AG09309 (cell line): ENCODE measurements at places on chromosomes 1 and 21.

DNA sequence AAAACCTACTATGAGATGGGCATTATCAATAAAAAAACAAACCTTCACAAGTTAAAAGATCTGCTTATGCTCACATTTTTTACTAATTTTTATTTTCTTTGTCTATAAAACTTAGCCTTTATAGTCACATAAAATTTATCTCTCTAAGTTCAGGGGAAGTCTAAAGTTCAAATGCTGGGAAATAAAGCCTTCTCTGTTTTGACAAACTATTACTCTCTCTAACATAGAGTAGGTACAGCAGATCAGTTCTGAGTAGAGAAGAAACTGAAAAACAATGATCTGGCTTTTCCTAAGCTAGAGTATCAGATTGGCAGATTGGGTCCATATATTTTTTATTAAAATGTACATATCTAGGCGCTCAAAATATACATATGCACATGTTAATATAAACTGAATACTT is 31.2 kb downstream of the C1orf141 start:
- no peak for DNase-seq

DNA sequence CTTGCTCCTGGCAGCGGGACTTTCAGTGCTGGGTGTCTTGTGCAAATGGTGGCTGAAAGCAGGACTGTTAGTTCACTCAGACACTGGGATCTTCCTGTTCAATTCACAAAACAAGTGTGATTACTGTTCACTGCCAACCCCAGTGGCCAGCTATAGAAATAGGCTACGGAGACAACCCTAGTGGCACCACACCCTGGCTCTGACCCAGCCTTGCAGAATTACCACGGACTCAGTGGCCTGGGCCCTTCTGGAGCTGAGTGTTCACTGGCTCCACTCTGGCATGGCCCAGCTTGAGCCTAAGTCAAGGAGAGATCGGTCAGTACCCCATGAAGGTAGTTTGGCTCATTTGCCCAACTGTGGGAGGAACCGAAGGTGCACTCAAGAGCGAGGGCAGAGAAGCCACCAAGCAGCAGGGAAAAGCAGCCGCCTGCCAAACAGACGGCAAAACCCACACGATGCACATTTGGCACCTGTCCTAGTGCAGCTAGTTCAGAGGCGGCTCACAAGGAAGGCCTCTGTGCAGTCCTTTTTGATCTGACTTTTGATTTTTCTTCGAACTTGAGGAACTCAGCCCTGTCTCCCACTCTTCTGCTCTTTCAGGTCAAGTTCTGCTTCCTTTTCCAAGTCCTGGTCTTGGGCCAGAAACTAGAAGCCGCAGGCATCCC is 5.9 kb downstream of the KIAA2013 start:
- no peak for DNase-seq

GRCh38 chr1:66933887-66934700 is 9.3 kb downstream of the MIER1 start:
- DNase-seq: no peak

- DNase-seq: no peak
These were observed 71.9 kb downstream of the PLD5 start for GRCh38 chr1:242452573-242452972.

DNA sequence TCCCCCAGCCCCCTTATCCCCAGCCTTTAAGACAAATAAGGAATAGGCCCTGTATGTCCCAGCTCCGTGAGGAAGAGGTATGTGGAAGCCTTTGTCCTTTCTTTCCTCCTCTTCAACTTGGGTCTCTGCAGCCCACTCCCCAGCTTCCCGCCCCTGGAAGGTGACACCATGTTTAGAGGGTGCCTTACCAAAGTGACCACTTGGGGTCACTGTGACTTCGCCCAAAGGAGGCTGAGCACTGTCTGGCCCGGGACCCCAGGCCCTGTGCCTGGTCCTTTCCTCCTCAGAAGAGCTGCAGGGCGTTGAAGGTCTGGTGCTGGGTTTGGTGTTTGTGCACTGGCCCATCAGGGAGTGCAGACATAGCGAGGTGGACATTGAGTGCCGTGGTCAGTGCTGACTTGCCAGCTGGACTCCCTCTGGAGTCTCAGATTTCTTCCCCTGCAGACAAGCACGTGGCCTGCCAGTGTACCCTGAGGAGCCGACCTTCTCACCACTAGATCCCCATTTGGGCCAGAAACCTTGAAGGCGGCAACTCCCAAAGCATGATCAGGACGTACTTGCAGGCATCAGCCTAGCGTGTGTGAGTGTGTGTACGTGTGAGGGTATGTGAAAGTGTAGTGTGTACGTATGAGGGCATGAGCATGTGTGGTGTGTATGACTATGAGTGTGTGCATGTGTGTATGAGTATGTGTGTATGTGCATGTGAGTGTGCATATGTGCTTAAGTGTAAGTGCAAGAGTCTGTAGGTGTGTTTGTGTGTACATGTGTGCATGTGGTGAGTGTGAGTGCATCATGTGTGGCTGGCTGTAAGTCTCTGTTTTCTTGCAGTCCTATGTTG is 181.4 kb upstream of the KIAA0040 start:
- no peak for DNase-seq

DNA sequence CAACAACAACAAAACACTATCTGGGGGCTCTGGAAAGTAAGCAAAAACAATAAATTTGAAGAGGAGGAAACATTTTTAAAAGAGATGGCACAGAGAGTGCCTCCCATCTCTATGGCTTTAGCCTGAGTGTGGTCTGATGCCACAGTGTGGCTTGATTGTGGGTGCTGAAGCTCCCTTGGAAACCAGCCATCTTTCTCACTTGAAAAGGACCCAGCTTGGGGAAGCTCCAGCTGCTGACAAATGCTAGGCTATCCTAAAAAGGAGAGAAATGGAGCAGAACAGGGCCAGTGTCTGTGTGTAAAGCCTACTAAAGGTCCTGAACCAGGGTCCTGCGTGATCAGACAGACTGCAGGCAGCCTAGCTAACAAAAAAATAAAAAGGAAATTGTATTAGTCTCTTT is 642.0 kb upstream of the PTBP2 start:
- DNase-seq: no peak

- no peak for DNase-seq
These were observed 333.8 kb downstream of the HHAT start for GRCh38 chr1:210662291-210663050.

GRCh38 chr1:45488666-45489377 is 2.1 kb downstream of the TESK2 start:
- DNase-seq: no peak

GRCh38 chr1:38899560-38899959 is 18.2 kb upstream of the GJA9 start:
- no peak for DNase-seq

GRCh38 chr1:25066256-25066655 is 136.2 kb upstream of the RUNX3 start:
- no peak for DNase-seq

- DNase-seq: no peak
These were observed 25.6 kb downstream of the GON4L start for GRCh38 chr1:155831279-155831976.

DNA sequence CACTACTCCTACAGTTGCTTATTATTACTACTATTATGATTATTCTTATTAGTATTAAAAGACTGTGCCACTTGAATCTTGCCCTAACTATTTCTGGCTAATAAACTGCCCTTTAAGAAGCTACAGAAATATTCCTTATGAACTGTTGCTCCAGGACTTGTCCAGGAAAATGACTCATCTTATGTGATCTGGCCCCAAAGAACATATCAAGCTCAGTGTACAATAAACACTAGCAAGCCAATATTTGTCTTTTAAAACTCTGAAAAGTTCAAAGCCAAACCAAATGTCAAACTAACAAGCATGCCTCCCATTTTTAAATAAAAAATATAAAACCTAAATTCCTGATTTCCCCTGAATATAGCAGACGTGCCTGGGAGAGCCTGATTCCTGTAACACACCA is 88.7 kb upstream of the SIM2 start:
- DNase-seq: no peak

- DNase-seq: no peak
These were observed 9.8 kb upstream of the CAMTA1 start for GRCh38 chr1:6775261-6776043.

DNA sequence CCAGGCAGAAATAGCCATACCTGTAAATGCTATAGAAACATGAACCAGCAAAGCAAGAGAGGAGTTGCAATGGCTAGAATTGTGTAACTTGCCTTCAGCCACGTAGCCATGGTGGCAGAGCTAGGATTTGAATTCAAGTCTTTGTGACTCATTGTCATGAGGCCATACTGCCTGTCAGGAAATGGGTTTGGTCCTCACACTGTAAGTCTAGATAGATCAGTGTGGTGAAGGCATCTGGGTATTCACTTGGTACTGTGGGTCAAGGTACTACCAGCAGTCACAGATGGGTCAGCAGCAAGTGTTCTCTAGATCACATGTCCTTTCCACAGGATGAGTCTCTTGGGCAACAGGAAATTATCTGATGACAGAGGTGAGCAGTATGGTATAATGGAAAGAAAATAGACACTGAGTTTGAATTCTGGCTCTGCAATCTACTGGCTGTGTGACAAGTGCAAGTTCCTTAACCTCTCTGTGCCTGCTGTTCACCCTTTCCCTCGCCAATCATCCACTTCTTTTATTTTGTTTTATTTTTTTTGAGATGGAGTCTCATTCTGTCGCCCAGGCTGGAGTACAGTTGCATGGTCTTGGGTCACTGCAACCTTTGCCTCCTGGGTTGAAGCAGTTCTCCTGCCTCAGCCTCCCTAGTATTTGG is 36.9 kb downstream of the FGGY start:
- DNase-seq: no peak

- DNase-seq: peak; percentile 29
These were observed 28.5 kb downstream of the NIBAN1 start for GRCh38 chr1:184945678-184946412.

DNA sequence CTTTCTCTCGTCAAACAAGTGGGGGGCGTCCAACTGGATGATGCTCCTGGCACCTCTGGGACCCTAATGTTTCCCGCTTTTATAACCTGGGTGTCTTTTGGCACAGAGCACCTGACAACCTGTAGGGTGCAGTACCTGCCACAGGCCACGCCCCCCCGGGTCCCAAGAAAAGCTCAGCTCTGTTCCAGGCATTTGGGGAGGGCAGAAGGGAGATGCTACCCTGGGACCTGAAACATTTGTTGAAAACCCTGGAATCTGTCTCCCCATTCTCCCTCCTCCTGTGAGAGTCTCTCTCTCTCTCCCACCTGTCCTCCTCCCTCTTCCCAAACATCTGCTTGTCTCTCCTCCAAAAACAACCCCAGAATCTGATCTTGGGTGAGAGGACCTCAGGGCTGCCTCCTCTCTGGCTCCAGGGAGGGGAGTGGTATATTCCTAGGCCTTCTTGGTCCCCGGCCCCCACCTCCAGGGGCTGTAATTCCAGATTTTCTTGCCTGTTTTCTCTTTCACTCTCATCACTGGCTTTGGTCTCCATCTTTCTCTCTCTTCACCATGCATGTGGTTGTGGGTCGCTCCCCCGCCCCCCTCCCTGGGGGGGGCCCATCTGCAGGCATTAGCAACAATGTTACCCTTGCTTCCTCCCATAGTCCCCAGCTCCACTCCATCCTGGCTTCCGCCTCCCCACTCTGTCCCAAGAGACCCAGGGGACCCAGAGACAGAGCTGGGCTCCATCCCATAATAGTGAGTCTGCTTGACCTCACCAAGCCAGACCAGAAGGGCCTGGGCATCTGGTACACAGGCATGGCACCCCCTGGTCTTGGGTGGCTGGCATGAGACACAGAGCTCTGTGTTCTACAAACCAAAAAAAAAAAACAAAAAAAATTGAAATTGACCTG is 4.1 kb downstream of the AHDC1 start:
- DNase-seq: no peak

GRCh38 chr1:154429118-154429517 is 24.0 kb downstream of the IL6R start:
- no peak for DNase-seq

- no peak for DNase-seq
These were observed 857 bp upstream of the AK5 start for GRCh38 chr1:77280962-77281361.

DNA sequence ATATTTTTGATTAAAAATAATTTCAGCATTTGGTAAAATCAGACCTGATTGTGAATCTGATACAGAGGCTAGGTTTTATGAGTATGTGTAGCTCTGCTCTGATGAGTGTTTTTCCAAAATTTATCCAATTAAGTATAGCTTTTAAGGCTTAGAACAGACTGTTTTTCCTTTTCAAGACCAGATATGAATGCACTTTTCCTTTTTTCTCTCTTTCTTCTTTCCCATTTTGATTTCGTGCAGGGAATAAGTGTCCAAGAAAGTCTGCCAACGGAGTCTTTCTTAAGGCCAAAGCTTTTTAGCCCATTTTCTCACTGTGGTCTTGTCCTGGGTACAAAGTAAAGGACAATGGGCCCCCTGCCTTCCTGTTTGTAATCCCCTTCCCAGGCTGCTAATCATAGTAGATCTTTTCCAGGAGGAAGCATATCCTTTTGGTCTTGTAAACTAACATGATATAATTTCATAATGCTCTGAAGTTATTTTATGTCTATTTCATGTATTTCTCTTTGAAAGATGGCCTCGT is 2.9 kb downstream of the KIF1B start:
- DNase-seq: no peak

GRCh38 chr1:33057095-33057494 is 20.4 kb upstream of the AK2 start:
- no peak for DNase-seq

GRCh38 chr1:99869304-99869703 is 19.1 kb downstream of the AGL start:
- peak; percentile 51 for DNase-seq

GRCh38 chr21:26409735-26410134 is 163.4 kb downstream of the CYYR1 start:
- DNase-seq: no peak

DNA sequence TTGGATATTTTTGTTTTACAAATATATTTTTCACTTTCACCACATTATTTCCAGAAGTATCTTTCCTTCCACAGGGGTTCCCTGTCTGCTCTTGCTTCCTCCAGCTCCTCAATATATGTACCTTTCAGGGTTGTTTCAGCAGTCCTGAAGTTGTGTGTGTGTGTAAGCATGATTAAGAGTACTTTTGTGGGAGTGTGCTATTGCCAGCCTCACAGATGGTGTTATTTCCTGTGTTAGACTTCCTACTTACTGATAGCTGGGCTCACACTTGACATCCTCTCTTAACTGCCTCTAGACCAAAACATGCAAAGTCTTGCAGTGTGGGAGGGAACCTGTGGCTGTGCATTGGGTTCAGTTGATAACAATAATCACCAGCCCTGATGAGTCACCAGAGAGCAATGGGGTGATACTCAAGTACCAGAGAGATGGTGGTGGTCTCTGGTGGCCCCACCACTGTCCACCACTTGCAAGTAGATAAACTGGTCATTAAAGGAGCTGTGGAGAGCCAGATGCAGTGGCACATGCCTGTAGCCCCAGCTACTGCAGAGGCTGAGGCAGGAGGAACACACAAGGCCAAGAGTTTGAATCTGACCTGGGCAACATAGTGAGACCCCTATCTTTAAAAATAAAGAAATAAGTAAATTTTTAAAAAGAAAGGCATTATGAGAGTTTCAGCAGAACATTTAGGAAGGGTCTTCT is 126.7 kb downstream of the NR5A2 start:
- DNase-seq: no peak

- no peak for DNase-seq
These were observed 3.4 kb upstream of the KRTAP10-5 start for GRCh38 chr21:44583800-44584147.

GRCh38 chr1:214441119-214441518 is 110.3 kb downstream of the PTPN14 start:
- DNase-seq: peak; percentile 65
